ENCODE measurements at places on chromosomes 16 and 17. TPM values are rescaled to one million over a fixed set of nuclear protein-coding genes. Genes with fewer than 3 reads are reported as not detected.

GRCh38 chr17:31509805-31510177 is 118.3 kb downstream of the RAB11FIP4 start:
- DNase-seq = no peak
- peak overlapping the region; percentile 73 for H3K4me3 ChIP-seq
- H3K27ac ChIP-seq = peak overlapping the region; percentile 70
- no peaks in the 10 kb centered on the region for H3K36me3 ChIP-seq

GRCh38 chr17:61260071-61260797 is 139.4 kb upstream of the TBX2 start:
- no peak overlapping the region for H3K4me3 ChIP-seq
- no peak for DNase-seq

DNA sequence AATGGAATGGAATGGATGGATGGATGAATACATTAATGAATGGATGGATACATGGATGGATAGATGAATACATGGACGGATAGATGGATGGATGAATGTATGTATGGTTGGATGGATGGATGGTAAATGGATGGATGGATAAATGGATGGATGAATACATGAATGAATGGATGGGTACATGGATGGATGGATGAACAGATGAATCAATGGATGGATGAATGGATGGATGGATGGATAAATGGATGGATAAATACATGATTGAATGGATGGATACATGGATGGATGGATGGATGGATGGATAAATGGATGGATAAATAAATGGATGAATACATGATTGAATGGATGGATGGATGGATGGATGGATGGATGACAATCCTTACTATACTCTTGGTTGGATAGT is 26.0 kb downstream of the TMC5 start:
- H3K4me1 ChIP-seq = no peaks in the 10 kb centered on the region
- no peak overlapping the region for H3K4me3 ChIP-seq
- no peaks in the 10 kb centered on the region for H3K27me3 ChIP-seq
- DNase-seq = no peak

USB1 gene
- 66.6 TPM for total RNA-seq

GLTPD2 gene
- total RNA-seq = not detected

HSD17B1 gene
- 0.37 TPM for total RNA-seq

TBC1D3I gene
- total RNA-seq = 0.51 TPM

DNA sequence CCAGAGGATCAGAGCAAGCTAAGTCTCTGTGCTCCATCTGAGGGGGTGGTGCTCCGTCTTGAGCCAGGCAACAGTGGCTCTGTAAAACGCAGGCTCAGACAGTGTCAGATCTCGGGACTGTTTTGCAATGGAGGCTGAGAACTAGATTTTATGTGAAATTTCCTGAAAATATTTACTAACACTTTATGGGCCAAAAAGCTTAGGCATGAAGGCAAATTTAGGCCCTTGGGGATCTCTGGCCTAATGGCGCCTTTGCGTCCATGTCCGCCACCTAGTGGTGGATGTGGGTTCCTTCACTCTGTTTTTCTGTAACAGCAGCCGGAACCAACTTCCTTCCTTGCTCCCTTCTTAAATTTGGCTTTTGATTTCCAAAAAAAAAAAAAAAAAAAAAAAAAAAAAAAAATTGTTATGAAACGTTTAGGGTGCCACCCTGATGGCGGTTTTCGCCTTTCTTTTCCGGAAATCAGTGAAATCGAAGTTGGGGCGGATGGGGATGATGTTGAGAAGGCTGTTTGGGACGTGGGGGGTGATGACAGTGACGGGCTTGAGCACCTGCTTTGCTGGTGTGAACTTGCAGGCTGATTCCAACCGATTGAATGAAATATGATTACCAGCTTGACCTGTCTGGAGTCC is 14.0 kb upstream of the ELAC2 start:
- H3K27ac ChIP-seq = no peak overlapping the region
- H3K27me3 ChIP-seq = no peaks in the 10 kb centered on the region
- peak; percentile 43 for DNase-seq
- H3K4me1 ChIP-seq = peaks cover 11% of the 10 kb centered on the region
- H3K36me3 ChIP-seq = no peaks in the 10 kb centered on the region

KRTAP9-8 gene
- total RNA-seq = not detected

RHBDF2 gene
- total RNA-seq = 38.2 TPM

DNA sequence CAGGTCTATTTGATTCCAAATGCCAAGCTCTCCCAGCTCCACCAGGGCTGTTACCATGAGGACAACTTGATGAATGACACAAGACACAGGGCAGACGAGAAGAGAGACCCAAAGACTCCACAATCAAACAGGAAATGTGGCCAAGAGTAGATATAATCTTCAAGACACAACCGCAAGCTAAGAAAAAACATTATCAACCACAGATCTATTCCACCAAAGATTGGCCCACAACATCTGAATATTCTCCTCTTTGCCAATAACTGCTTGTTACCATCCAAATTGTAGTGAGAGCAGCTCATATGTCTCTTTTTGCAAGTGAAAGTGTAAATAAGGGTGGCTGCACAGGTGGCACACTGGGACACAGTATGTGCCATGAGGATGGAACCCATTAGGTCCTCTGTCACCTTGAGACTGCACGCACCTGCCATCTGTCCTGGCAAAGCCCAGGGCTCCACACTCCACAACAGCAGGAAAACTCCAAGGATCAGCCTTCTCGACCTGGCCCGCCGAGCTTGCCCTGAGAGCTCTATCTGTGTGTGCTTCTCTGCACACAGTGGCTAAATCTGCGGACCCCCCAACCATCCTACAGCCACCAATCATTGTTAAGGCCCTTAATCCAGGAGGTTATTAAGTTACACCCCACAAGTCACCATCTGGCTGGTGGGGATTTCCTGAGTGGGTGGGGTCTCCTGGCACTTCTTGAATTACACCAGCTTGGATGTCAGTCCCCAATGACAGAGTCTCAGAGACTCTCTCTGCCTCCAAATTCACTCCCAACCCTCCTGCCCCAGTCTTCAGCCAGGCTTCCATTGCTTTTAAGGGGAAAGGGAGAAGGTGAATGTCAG is 50.5 kb downstream of the DYNLRB2 start:
- H3K4me3 ChIP-seq = peak overlapping the region; percentile 30
- H3K36me3 ChIP-seq = no peaks in the 10 kb centered on the region
- H3K4me1 ChIP-seq = peaks cover 18% of the 10 kb centered on the region
- peak; percentile 68 for DNase-seq

- no peaks in the 10 kb centered on the region for H3K36me3 ChIP-seq
- no peaks in the 10 kb centered on the region for H3K27me3 ChIP-seq
- peak; percentile 22 for DNase-seq
- H3K27ac ChIP-seq = no peak overlapping the region
- no peak overlapping the region for H3K4me3 ChIP-seq
Measured at GRCh38 chr16:27748868-27749546, 199.1 kb downstream of the KATNIP start.

Measured in CD8-positive, alpha-beta memory T cell (primary cell).